ENCODE measurements at places on chromosomes 3 and 15.
A peak's percentile ranks its signal among the peaks of the same experiment; 100 is the strongest.

DNA sequence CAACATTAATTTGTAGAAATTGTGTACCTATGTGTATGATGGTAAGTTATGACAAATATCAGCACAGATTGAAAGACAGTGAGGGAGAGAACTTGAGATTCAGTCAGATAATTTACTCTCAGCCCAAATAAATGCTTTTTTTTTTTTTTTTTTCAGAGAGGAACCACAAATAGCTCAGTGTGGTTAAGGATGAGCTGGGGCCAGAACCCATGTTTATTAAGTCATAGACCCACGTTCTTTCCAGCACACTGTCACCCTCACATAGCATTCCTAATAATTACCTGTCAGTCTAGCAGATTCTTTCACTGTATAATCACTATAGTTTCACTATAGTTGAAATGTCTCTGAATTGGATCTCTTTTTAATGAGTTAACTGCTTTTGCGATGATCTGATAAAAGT, 246.1 kb downstream of the ZIC1 start:
- DNase-seq: no peak

- DNase-seq: no peak
These were observed 13.3 kb downstream of the DNAJB11 start for GRCh38 chr3:186583831-186584230.

DNA sequence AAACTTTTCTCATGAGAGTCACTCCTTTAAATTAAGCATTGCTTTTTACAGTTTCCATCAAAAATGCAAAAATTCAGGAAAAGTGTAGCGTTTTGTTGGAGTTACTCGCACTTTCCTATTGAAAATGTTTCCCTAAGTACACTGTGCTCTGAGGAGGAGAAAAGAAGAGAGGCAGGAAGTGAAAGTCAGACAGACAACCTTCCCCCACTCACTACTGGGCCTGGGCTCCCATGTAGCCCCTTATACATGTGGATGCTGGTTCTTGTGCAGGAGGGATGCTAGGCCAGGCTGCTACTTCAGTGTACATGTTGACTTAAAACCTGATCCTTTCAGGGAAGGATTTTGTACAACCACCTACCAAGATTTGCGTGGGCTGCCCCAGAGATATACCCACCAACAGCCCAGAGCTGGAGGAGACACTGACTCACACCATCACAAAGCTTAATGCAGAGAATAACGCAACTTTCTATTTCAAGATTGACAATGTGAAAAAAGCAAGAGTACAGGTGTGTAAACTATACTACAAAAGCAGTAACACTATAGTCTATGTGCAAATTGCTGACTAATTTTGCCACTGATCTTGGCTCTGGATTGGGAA, 15.1 kb downstream of the KNG1 start:
- DNase-seq: no peak

GRCh38 chr3:193546129-193546528, 8.6 kb downstream of the ATP13A4 start:
- DNase-seq: no peak

- no peak for DNase-seq
These were observed 48.7 kb upstream of the NR2E3 start for GRCh38 chr15:71761649-71762048.

- no peak for DNase-seq
These were observed 33.6 kb downstream of the BTD start for GRCh38 chr3:15635121-15635661.

- no peak for DNase-seq
These were observed 65.5 kb downstream of the SSUH2 start for GRCh38 chr3:8579096-8579495.

- no peak for DNase-seq
These were observed 211.7 kb downstream of the CLSTN2 start for GRCh38 chr3:140146668-140147067.

DNA sequence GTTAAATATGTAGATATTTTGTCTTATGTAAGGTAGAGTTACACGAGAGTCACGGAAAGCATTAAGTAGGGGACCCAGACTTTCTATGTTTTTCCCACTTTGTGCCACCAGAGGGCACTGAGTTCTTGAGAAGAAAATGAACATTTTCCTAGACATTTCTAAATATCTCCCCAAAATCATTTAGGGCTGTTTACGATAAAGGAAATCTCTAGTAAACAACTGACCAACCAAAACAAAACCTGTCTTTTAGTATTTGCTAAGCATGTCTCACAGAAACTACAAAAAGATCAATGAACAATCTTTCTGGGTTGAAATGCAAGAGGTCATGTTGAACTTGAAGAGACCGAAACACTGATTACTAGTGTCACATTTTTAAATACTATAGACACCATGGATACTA, 16.1 kb downstream of the POU1F1 start:
- peak; percentile 23 for DNase-seq

GRCh38 chr15:85730001-85730820, 64.5 kb downstream of the KLHL25 start:
- peak; percentile 33 for DNase-seq

DNA sequence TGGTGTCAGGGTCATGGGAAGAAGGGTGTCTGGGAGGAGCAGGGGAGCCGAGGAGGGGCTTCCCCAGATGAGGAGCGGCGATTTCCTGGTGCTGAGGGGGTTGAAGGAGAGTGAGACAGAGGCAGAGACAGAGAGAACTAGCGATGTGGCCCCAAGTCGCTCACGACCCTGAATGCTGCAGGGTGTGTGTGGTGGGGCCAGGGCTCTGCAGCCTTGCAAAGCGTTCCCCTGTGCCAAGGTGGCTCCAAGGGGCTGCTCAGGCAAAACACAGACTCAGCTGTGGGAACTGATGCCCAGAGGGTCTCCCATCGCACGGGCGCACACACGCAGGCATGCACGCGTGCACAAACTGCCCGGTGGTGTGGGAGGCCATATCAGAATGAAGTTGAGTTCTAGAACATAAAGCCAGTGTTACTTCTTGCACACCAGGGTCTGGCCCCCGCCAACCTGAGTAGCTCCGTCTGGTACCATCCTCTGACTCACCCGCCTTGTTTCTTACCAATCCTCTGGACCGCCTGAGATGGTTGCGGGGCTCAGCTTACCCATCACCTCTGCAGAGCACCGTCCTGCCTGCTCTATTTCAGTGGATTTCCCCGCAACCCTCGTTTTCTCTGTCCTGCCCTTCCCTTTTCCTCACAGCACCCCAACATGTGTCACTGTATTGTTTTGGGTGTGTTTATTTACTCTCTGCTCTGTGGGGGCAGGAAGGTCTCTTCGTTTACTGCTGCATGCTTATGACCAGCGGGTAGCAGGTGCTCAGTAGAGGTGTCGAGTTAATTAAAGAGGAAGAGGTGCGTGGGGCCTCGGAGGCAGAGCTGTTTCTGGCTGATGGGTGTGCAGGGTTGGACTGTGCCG, 4.5 kb downstream of the MELTF start:
- DNase-seq: no peak

- DNase-seq: no peak
These were observed 102.8 kb upstream of the SEMA6D start for GRCh38 chr15:47614360-47615011.

GRCh38 chr15:77171221-77171967, 100.5 kb upstream of the TSPAN3 start:
- no peak for DNase-seq

GRCh38 chr3:72155391-72156064, 370.6 kb upstream of the PROK2 start:
- DNase-seq: no peak

- DNase-seq: peak; percentile 43
These were observed 613 bp upstream of the ARHGEF3 start for GRCh38 chr3:56802378-56802745.

- no peak for DNase-seq
These were observed 41.6 kb downstream of the WNT5A start for GRCh38 chr3:55445551-55445950.

GRCh38 chr3:100545371-100545770, 53.0 kb downstream of the TMEM45A start:
- DNase-seq: no peak

- DNase-seq: no peak
These were observed 27.8 kb downstream of the STAC start for GRCh38 chr3:36408146-36408545.

- no peak for DNase-seq
These were observed 6.7 kb downstream of the TNFSF10 start for GRCh38 chr3:172516318-172517214.

DNA sequence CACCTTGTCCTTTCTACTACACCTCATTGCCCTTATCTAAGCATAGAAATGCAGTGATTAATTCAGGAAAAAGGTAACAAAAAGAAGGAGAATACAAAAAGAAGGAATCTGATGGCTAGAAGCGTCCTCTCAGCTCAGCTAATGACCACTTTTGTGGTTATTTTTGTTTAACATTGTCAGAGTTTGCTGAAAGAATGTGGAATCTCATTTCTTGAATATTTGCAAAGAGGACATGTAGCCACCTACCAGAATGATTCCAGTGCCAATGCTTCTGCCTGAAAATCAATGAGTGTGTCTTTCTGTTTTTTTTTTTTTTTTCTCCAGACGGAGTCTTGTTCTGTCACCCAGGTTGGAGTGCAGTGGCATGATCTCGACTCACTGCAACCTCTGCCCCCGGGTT, 24.5 kb downstream of the NANOGP8 start:
- DNase-seq: no peak

DNA sequence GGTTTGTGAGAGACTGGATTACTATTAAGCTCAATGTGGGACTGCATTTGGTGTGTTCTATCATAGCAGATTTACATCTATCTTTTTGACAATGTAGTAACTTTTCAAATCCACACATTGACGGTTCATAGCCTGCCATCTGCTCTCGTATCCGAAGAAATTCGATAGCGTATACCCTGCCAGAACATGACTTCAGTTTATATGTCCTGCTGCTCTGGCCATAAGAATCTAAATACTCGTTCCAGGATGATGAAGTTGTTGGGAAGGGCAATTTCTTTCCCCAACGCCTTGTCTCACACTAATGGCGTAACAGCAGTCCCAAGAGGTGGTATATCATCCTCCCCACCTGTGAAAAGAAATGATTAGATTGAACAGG, 180.0 kb downstream of the LSAMP start:
- no peak for DNase-seq

DNA sequence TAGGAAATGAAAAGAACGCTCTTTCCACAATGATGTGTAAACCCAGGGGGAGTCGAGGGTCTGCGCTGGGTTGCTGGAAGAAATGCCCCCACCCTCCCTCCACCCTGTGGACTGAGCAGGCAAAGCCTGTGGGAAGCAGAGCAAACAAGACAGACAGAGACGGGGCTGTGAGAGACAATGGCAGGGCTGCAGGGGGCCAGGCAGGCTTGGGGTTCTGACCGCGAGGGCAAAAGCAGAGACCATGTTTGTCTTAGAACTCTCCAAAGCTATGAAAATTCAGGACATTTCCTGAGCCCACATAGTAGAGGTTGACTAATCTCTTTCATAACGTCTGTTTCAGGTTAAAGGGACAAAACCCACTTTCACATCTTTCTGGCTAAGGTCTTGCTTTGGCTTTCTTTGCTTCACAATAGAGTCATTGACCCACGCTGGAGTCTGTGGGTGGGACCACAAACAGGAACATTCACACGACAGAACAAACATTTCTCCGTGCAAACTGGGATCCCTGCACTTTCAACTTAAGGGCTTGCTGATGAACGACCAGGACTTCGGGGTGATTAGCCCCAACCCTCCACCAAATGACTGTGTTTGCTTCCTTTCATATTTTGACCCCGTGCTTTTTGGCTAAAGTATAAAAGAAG, 156.0 kb upstream of the TPM1 start:
- no peak for DNase-seq

GRCh38 chr3:53084310-53085001, 38.6 kb upstream of the SFMBT1 start:
- no peak for DNase-seq

DNA sequence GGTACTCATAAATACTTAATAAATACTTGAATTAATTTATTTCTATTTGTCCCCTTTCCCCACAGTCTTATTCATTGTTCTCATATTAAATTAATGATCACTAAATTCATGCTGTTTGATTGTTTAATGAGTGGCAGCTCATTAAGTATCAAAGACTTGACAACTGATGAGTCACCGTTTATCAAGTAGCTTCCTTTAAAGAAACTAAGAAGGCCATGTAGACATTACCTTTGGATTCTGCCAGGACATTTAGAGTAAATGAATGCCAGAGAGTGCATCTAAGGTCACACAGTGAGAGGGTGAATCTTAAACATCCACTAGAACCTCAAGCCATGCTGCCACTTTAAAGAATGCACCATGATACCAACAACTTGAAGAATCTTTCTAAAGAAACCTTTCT, 23.9 kb downstream of the ZBED2 start:
- DNase-seq: no peak

DNA sequence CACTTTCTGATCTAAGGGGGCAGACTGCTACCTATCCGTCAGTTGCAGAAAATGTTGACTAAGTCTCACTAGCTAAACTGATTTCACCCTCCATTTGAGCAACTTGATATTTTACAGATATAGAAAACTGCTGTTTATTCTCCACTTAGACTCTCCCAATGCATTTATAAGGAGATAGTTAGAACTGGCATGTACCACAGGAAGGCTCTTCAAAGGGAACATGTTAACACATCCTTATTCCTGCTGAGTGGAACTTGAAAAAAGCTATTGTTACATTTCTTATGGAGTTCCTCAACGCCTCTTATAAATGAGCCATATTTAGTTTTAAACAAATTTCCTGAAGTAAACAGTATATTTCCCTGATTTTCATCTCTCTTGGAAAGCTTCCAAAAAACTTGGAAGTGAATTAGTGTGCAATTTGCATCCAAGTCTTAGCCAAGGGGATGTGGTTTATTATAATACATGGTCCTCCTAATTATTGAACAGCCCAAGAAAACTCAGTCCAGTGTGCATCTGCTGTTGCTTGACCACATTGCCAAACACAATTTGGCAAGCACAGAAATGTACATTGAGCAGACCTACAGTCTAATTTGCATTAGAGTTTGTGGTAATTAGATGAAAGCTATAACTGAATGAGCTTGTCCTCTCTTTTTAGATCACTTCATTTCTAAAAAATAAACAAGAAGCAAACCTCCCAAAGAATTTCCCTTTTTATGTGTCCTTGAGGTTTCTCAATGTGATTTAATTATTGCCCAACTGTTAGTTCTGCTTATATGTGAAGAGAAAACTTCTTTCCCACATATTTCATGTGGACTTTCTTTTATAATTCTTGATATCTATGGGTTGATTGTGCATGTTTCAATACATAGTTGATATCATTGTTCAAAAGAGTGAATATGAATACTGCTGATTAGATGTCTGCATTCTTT, 72.6 kb upstream of the DPH6 start:
- no peak for DNase-seq

GRCh38 chr3:72440491-72440890, 407.8 kb downstream of the SHQ1 start:
- DNase-seq: no peak

DNA sequence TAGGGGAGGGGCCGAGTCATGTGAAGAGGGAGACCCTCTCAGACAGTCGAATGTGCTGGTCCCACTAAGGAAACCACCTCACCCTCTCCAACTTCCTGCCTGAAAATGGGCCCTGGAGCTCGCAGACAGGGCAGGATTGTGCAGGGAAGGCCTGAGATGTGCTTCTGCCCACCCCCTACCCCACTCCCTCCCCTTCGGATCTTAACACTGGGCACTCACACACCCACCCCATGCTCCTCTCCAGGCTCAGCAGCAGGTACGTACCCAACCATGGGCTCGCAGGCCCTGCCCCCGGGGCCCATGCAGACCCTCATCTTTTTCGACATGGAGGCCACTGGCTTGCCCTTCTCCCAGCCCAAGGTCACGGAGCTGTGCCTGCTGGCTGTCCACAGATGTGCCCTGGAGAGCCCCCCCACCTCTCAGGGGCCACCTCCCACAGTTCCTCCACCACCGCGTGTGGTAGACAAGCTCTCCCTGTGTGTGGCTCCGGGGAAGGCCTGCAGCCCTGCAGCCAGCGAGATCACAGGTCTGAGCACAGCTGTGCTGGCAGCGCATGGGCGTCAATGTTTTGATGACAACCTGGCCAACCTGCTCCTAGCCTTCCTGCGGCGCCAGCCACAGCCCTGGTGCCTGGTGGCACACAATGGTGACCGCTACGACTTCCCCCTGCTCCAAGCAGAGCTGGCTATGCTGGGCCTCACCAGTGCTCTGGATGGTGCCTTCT, 20.0 kb downstream of the ATRIP start:
- DNase-seq: no peak

Data from activated T-cell treated with anti-CD3 and anti-CD28 coated beads for 4 hours (primary cell).